ENCODE measurements at places on chromosomes 13 and 19.

- peak; percentile 32 for DNase-seq
Measured at GRCh38 chr13:20828539-20829364, 55.0 kb upstream of the EEF1AKMT1 start.

DNA sequence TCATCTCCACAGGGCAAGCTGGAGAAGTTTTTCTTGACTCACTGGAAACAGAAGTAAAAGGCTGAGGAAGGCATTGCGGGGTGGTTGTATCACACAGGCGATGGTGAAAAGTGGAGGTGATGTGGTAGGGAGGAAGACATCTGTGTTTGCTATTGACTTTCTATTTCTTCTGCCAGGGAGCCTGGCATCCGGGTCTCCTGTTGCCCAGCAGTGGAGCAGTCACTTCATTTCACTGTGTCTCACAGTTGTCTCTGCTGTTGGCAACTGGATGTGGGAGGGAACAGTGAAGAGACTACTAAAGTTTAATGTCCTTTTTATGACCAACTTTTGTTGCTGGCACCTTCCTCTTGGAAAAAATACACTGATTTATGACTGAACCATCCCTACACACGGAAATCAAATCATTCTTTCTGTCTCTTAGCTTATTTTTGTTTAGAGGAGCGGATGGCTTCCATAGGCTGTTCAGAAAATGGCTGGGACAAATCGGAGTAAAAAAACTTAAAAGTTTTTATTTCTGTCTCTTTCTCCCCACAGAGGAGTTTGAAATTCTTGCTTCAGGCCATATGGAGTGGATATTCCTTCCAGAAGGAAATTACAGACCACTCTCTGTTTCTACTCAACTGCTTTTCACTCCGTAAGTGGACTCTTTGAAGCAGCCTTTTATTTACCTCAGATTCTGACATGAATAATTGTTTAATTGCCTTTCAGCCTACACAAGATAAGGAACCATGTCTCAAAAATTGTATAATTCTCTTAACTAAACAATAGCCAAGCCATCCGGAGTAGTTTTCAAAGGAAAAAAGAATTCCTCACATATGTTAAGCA is 23.8 kb upstream of the MEDAG start:
- no peak for DNase-seq

- DNase-seq: no peak
Measured at GRCh38 chr19:5282901-5283300, 57.7 kb downstream of the PTPRS start.

DNA sequence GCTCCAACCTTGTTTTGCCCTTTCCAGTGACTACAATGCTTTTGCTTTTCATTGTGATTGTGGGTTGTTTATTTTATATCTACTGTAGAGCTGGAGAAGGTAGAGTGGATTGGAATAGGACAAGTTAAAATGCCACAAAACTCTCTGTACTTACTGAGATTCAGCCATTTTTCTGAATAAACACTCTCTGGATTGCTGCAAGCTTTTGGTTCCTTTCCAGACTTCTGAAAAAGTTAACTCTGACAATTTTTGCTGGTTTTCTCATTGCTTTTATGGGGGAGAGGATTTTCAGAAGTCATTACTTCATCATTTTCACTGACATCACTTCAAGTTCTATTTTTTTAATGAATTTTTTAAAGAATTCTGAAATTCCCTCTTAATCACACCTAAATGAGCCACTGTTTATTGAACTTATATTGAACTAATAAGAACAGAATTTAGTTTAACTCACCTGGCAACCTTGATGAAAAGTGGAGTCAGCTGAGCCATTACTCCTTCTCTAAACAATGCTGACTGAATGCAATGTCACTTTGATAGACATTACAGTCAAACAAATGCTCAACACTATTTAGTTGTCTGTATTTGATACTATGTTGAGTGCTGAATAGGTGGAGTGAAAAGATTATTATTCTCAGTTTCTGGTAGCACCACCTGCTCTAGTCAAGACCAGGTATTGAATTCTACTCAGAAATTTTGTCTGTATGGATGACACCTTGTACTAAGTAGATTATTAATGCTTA is 303.5 kb downstream of the DLEU7 start:
- no peak for DNase-seq

- no peak for DNase-seq
Measured at GRCh38 chr13:41188584-41188983, 5.8 kb downstream of the KBTBD7 start.

DNA sequence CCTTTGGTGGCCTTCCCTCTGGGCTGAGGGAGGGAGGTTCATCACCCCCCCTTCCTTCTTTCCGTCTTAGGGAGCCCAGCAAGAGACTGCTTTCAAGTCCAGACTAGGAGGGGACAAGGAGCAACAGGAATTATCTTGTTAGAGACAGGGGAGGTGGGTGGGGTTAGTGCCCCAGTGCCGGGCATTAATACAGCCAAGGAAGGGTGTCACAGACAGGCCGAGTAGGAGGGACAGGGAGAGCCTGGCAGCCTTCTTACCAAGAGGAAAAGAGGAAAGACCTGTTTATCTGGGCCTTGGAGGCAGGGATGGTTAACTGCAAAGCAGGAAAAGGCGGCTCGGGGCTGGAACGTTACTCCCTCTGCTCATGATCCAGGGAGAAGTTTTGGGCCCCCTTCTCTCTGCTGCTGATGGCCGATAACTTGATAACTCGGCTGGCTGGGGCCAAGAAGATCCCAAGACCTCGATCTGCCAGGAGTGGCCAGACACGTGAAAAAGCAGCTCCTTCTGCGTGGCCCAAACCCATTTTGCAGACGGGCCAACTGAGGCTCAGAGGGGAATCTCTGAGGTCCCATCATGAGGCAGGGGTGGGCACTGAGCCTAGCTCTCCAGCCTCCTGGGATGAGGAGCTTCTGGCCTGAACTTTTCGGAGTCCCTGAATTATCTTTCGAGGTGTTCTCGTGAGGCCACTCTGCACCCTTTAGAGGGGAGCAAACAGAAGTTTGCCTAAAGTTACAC is 79.3 kb downstream of the PTPRS start:
- no peak for DNase-seq

DNA sequence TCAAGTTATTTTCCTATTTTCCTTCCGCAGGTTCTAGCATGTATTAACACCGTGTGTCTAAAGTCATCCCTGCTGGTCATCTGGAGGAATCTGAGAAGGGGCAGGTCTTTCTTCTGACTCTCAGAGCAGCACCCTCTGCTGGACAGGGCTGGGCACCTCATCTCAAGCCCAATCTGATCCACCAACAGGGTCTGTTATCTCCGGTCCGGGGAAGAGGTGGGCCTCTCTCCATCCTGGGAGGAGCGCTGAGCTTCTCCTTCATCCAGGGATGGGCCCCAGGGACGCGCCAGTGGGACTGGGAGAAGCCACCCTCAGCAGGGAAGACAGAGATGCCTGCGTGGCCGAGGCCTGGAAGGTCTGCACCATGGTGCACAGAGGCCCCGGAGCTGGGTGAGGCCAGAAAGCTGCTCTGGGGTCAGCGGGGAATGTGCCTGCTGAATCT is 26.0 kb upstream of the ZNF331 start:
- peak; percentile 63 for DNase-seq

DNA sequence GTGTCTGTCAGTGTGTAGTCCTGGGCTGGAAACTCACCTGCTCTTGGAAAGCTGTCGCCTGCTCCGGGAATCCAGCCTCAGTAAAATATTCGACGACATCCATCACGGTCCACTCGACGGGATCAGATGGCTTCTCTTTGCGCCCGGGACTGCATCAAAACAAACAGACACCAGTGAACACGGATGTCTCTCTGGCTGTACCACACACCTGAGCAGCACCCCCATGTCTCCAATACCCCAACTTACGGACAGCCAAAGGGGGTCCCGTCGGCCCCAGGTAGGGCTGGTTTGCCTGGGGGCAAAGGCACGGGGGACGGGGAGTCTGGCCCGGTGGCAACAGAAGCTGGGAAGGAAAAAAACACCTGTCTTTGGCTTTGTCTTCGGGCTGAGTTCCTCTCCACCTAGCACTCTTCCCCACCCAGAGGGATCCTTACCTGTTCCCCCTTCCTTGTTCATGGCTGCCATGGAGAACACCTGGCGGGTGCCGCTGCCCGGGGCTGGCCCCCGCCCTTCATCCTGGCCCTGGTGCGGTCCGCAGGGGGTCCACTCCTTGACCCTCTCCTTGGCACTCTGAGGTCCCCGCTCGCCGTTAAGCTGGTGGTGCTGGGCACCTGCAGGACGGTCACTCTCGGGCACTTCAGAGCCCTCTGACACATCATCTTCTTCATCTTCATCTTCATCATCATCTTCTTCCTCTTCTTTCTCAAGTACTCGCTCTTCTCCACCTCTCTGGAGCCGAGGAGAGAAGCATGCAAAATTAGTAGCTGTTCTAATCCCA is 1.7 kb downstream of the SAMD1 start:
- no peak for DNase-seq

GRCh38 chr19:41610789-41611188 is 16.1 kb downstream of the CEACAM4 start:
- DNase-seq: no peak

GRCh38 chr13:48962281-48962680 is 13.4 kb upstream of the FNDC3A start:
- DNase-seq: no peak

DNA sequence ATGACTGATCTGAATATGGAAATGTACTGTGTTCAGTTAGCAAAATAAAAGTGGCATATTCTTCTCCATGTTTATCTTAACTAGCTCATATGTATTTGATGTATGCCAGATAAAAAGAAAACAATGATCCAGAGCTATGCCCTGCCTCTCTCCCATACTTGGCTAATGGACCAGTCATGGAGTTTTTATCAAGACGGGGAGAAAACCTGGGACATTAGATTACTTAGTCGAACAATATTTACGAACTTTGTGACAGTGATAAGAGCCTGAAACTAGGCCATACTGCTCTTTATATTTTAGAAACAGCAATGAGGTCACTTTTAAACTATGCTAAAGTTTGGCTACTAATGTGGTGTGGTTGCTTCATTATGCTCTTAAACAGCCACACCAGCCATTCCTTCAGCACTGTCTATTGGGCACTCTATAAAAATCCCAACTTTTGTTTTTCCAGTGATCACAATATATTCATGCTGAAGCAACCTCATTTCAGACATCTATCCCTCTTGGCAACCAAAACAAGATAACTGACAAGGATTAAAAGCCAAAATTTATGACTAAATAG is 265.0 kb downstream of the FGF14 start:
- DNase-seq: no peak

Data from activated CD4-positive, alpha-beta T cell treated with anti-CD3 and anti-CD28 coated beads for 48 hours (primary cell).